Activated naive CD4-positive, alpha-beta T cell treated with anti-CD3 and anti-CD28 coated beads for 36 hours (primary cell): ENCODE measurements at places on chromosomes 1 and 21. TPM values are rescaled to one million over a fixed set of nuclear protein-coding genes. Genes with fewer than 3 reads are reported as not detected.

DNA sequence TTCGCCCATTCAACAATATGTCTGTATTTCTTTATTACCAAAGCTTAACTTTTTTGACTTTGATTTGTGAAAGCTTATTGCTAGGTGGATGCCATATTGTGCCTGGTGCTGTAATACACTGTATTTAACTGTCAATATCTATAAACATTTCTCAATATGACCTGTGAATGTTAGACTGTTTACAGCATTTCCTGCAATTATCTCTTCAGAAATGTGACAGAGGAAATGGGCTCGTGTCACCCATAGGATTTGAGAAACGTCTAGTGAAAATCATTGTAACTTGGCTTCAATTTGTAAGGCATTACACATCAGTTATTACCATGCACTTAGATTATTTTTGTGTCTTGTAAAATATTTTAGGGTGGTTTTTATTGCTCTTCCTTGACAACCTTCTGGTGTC lies 237.8 kb upstream of the ADGRL2 start:
- no peak for DNase-seq

- no peak for DNase-seq
Measured at GRCh38 chr1:9449976-9450696, 89.1 kb upstream of the SLC25A33 start.

Gene SLFNL1
- 0.12 TPM for total RNA-seq

DNA sequence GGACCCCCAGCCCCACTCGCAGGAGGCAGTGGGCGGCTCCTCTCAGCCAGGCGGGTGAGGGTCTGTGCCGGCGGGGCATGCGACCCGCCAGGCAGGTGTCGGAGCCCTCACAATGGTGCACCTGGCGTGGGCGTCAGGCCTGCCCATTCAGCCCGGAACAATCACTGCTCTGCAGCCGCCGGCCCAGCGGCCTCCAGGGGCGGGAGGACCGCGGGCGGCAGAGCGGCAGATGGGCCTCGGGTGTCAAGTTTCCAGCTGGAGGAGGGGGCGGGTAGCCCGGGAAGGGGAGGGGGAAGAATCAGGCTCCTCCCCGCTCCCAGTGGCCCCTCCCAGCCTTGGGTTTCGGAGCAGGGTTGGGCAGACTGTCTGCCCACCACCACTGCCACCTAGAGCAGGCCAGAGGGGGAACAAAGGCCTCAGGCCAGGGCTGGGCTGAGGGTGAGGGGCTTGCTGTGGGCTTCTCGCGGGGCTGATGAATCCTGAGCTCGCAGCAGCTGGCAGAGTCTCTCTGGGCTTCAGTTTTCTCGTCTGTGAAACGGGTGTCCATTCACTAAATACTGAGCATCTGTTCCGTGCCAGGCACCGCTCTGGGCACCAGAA lies 39.5 kb upstream of the CASZ1 start:
- peak; percentile 18 for DNase-seq

Gene ARHGAP30
- 106 TPM for total RNA-seq

DNA sequence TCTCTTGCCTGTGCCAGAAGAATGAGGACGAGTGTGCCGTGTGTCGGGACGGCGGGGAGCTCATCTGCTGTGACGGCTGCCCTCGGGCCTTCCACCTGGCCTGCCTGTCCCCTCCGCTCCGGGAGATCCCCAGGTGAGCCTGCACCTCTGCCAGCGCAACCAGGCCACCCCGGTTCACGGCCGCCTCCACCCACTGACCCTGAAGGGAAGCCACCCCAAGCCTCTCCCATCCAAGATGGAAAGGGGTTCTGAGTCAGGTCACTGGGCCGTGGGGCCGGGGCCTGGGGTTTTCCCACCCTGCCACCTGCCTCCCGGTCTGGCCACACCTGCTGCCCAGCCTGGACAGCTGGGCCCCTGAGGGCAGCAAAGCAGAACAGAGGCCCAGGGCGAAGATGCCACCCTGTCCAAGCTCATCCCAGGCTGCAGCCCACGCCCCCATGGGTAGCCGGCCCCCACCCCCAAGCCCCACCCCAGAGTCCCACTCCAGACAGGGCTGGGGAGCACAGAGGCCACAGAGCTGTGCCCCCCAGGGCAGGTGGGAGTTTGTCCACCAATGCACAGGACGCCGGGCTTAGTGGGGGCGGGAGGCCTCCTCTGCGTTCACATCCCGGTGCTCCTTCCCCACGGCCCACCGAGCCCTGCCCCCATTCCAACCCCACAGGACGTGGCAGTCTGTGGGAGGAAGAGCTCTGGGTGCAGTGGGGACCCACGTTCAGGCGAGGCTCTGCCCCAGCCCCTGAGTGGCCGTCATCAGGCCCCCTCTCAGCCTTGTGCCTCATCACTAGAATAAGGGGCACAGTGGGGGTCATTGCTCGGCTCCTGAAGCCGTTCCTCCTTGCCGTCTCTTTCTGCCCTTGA lies 5.6 kb downstream of the AIRE start:
- no peak for DNase-seq

DNA sequence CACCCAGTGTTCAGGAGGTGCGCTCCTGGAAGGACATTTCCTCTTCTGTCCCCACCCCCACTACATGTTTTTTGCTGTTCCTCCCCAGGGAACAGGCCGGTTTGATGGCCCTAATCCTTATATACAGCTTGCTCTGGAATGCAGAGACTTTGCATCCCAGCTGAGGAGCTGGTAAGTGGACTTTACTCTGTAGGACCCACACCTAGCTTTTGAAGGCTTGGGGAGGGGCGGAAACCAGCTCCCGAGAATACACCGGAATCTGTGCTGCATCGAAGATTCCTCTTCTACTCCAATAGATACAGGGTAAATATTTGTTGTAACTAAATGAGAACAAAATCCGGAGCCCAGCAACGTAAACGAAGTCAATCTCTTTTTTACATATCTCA lies 1.2 kb upstream of the CGN start:
- DNase-seq: no peak

GRCh38 chr1:48242141-48242736 lies 19.7 kb downstream of the SLC5A9 start:
- DNase-seq: no peak

Gene B3GALT2
- not detected for total RNA-seq

- DNase-seq: no peak
Measured at GRCh38 chr1:51472359-51472758, 46.7 kb downstream of the EPS15 start.

DNA sequence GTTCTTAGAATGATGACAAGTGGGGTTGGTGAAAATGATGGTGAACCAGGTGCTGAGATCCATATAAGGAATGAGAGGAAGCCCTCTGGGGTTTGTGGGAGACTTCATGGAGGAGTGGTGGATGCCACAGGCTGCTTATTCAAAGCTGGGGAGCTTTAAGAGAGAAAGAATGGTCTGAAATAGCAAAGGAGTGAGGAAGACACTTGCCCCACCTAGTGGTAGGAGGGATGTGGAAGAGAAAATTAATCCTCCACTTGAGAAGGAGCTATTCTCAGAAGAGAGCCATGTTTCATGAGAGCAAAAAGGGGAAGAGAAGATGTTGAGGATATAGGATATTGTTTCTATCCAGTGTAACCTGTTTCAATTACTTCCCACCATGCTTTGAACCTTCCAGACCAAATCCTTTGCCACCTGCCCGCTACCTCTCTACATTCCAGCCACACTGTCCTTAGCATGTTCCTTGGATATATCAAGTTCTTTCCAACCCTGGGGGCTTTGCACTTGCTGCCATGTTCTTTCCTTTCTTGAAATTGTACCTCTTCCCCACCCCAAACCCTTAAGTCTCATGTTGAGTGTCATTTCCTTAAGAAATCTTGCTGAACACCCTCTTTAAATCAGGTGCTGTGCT lies 19.6 kb upstream of the ZNF648 start:
- peak; percentile 46 for DNase-seq

DNA sequence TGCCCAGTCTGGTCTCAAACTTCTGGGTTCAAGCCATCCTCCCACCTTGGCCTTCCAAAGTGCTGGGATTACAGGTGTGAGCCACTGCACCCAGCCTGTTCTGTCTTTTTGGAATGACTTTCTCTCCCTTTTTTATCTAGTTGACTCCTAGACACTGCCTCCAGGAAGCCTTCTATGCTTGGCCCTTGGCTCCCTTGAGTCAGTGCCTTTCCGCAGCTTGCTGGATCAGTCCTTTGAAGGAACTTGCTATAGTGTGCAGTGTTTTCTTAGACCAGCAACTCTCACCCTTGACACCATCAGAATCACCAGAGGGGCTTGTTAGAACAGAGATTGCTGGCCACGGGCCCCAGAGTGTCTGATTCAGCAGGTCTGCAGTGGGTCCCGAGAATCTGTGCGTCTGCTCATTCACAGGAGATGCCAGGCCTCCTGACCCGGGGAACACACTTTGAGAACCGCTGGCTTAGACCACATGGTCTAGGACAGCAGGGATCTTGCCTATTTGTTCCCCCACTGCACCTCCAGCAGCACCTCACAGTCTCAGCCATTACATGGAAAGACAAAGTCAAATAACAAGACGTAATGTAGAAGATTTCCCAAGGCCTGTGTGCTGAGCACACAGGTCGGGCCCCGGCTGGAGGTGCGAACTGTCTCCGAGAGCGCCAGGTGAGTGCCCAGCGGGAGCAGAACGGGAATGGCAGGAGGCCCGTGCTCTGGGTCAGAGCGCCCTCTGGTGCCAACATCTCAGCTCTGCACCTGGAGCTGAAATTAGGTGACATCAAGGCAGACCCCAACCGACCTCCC lies 27.4 kb upstream of the CTPS1 start:
- peak; percentile 69 for DNase-seq
